Stimulated activated CD4-positive, alpha-beta T cell treated with anti-CD3 and anti-CD28 coated beads, Interleukin-1b, Interleukin-23, amount 100 ng/mL, for 4 hours (primary cell): ENCODE measurements at places on chromosomes 11 and 22.
A peak's percentile ranks its signal among the peaks of the same experiment; 100 is the strongest.

GRCh38 chr11:10701982-10702381 is 8.4 kb upstream of the IRAG1 start:
- no peak for DNase-seq

DNA sequence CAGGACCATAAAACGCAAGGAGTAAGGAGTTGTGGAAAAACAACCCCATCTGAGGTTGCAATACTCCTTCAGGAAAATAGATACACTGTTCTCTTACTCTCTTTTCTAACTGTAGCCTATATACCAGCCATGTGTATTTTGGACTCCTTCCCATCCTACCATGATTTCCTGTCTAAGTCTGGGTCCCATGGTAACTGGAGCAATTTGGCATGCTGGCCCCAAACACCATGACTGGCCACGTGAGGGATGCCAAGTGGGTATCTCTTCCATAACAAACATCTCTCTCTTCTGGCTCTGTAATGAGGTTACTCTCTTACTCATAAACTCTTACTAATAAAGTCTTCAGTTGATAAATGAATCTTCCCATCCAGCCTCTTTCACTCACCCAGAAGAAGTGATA is 26.5 kb downstream of the ABTB2 start:
- DNase-seq = no peak

- DNase-seq = no peak
Observed at GRCh38 chr11:115632061-115632460, 127.8 kb upstream of the CADM1 start.

DNA sequence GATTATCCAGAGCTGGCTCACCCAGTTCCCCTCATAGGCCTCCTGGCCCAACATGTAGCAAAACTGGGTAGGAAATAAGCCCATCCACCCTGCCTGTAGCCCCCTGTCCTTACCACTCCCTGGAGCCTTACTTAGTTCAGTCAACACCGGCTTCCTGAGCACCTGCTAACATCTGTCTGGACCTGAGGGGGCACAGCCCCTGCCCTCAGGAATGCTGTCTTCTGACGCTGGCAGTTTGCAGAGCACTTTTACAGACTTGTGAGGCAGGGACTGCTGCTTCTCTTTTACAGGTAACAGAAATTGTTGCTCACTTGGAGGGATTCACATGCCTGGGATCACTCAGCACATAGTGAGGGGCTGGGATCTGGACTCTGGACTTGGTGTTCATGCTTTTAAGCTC is 152.0 kb upstream of the TBCEL start:
- no peak for DNase-seq

DNA sequence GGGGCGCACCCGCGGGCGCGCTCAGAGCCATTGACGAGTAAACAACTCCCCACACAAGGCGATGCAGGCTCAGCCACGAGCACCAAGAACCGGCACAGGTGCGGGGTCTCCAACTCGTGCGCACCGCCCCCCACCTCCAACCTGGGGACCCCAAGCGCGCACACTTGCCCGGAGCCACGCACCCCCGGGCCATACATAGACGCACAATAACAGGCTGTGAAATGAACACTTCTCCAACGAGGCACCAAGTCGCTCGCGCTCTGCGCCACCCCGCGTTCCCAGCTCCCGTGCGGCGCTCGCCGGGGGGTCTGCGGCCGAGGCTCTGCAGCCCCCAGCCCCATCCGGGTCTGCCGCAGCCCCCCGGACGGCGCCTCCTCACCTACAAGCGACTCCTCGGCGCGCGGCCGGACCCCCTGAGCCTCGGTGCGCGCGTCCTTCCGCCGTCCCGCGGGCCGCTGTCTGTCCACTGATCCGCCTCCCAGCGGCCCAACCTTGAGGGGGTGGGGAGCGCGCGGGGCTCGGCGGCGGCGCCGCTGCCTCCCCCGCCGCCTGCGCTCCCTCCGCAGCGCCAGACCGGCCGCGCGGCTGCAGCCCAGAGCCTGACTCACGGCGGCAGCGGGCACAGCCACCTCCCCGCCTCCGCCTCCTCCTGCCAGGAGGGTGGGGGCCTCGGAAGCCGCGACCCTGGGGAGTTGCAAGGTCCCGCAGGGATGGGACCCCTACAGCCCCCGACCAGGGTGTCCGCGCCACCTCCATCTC is 1.6 kb downstream of the IFITM10 start:
- DNase-seq = no peak

DNA sequence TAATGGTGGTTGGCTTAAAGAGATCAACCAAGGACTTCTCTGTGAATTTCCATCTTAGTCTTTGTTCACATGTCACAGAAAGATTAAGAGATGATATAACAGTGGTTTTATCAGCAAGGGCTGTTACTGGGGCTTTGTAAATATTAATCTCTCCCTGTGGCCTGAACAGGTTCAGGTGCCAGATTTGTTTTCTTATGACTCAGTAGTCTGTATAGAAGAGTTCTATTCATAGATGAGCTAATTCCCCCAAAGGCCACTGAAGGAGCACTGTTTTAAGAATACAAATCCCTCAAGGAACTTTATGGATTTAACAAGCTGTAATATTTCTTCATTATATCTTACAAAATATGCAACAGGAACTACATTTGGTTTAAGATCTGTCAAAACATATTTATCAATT is 50.4 kb downstream of the TCP11L1 start:
- DNase-seq = no peak

- no peak for DNase-seq
Observed at GRCh38 chr11:65381716-65382032, 772 bp downstream of the SLC25A45 start.

- DNase-seq = peak; percentile 74
Observed at GRCh38 chr11:62560566-62561103, 13.1 kb downstream of the EEF1G start.

DNA sequence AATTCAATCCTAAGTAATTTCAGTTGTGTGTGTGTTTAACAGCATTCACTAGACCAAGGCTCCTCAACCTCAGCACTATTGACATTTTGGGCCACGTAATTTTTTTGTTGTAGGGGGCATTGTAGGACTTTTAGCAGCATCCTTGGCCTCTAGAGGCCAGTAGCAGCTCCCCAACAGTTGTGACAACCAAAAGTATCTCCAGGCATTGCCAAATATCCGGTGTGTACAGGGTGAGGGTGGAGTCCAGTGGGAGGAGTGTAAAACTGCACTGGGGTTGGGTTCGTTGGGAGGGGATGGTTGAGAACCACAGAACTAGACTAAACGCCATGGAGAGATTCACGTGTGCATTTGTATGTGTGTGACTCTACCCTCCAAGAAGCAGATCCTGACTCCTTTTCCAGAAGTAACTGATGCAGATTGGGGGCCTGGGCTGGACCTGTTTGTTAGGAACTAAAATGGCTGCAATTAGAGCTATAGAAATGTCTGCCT is 5.9 kb upstream of the PHF21A start:
- DNase-seq = no peak

DNA sequence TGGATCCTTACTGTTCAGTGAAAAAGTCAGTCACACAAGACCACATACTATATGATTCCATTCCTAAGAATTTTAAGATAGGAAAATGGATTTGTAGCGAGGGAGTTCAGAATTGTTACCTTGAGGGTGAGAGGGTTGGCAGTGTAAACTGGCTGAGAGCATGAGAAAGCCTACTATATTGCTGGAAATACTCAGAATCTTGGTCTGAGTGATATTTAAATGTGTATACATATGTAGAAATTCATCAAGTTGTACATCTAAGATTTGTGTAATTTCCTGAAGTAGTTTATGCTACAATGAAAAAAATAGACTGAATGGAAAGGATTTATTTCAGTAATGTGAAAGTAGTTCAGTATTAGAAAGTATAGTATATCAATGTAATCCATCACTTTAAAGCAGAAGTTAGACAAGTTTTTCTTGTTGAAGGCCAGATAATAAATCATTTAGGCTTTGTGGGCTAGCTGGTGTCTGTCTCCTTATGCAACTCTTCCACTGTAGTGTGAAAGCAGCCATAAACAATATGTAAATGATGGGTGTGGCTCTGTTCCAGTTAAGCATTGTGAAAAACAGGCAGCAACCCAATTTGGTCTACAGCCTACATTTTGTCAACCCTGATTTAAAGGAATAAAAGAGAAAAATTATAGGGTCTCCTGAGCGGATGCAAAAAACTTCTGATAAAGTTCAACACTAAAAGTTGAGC is 127.2 kb upstream of the THY1 start:
- no peak for DNase-seq

GRCh38 chr22:24289741-24290163 is 19.1 kb downstream of the SPECC1L start:
- no peak for DNase-seq

DNA sequence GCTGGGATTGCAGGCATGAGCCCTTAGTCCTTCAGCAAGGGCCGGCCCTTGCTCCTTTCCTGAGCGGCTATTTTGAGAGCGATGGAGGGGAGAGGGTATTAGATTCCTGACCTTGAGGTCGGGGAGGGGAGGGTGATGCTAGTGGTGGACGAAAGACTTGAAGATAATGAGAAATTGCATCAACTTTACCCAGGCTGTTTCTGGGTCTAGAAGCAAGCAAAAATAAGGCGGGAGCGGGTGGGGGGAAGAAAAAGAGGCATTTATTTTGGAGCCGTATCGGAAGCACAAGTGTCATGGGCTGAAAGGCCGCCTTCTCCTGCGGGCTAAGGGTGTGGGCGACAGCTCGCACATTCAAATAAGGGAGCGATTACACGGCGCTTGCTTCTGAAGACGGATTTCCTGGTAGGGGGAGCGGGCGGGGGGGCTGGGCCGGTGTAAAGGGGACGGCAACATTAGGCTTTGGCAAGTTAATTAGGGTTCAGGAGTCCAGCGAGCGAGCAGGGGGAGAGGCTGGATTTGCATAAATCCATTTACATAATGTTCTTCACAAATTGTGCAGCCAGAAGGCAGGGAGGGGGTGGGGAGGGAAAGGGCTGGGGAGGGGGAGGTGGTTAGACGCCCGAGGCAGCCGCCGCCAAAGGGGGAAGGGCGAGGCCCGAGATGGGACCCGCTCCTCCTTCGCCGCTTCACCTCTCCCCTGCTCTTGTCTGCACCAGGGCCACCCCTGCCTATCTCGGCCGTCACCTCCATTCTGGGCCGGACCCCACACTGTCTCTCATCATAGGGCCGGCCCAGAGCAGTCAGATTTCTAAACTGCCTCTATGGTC is 245.9 kb downstream of the MIAT start:
- DNase-seq = no peak

- DNase-seq = no peak
Observed at GRCh38 chr11:65539744-65540289, 14.9 kb downstream of the SCYL1 start.

DNA sequence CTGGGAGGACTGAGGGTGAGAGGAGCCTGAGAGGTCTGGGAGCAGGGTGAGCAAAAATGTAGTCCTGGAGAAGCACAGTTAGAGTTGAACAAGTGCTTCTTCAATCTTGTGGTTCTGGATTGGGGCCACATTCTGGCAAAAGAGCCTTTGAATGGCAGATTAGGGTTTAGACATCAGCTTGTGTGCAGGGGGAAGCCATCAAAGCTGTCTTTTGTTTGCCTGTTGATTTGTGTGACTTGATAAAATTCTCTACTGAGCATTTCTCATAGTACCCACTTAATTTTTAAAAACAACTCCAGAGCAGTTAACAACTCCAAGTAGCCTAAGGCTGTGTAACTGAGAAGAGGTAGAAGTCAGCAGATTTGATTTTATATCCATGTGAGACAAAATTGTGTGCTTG is 166.2 kb downstream of the FAT3 start:
- DNase-seq = no peak

GRCh38 chr11:73291781-73292524 is 16.1 kb upstream of the ARHGEF17 start:
- DNase-seq = no peak

DNA sequence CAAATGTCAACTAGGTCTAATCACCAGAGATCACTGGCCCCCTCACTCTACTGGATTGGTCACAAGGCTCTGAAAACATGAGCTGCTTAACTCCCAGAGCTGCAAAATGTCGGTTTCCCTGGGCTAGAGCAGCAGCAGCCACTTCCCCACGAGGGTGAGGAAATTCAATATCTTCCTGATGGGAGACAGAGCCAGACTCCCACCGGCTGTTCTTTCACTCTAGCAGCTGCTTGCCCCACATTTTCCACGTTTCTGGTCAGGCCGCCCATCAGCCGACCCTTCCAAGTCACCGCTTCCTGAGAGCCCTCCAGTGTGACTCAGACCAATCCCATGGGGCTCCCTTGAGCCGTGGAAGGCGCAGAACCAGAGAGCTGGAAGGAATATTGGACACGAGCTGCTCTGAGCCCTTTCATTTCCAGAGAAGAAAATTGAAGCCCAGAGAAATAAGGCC is 227.0 kb downstream of the ADAMTS15 start:
- no peak for DNase-seq

GRCh38 chr11:26225646-26226045 is 106.3 kb upstream of the ANO3 start:
- DNase-seq = no peak

GRCh38 chr11:132463295-132464002 is 1068.9 kb downstream of the OPCML start:
- no peak for DNase-seq
